ENCODE measurements at places on chromosomes 4 and X.

GRCh38 chr4:140239311-140239710, 85.3 kb upstream of the MAML3 start:
- no peak for DNase-seq

DNA sequence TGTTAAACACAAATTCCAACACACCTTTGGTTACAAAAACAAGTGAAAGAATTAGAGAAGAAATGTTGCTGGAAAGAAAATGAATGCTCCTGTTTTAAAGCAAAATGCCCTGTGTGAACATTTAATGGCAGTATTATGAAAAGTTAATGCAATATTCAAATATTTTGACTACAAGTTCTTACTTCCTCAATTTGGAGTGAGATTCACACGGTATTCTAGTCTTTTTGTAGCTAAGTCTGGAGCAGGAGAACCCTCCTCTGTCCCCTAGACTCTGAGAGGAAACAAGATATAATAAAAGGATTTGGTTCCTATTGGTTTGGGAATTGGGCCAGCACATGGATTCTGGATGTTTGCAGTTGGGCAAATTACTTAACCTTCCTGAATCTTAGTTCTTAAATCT, 12.7 kb downstream of the MAD2L1 start:
- DNase-seq: no peak

GRCh38 chr4:118398226-118399090, 45.7 kb upstream of the PRSS12 start:
- peak; percentile 1 for DNase-seq

GRCh38 chr4:94410678-94411206, 41.0 kb upstream of the PDLIM5 start:
- no peak for DNase-seq

DNA sequence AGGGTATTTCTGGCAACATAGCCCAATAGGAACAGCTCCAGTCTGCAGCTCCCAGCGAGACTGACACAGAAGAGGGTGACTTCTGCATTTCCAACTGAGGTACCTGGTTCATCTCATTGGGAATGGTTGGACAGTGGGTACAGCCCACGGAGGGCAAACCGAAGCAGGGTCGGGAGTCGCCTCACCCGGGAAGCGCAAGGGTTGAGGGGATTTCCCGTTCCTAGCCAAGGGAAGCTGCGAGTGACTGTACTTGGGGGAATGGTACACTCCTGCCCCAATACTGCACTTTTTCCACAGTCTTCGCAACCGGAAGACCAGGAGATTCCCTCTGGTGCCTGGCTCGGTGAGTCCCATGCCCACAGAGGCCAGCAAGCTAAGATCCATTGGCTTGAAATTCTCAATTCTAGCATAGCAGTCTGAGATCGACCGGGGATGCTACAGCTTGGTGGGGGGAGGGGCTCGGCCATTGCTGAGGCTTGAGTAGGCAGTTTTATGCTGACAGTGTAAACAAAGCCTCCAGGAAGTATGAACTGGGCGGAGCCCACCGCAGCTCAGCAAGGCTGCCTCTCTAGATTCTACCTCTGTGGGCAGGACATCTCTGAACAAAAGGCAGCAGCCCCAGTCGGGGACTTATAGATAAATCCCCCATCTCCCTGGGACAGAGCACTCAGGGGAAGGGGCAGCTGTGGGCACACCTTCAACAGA, 14.0 kb upstream of the ADAD1 start:
- DNase-seq: no peak

- no peak for DNase-seq
Observed at GRCh38 chrX:74431797-74432196, 10.5 kb downstream of the SLC16A2 start.

GRCh38 chrX:133905305-133905704, 80.1 kb downstream of the GPC3 start:
- no peak for DNase-seq

GRCh38 chrX:76796311-76796710, 368.8 kb downstream of the MAGEE1 start:
- no peak for DNase-seq

GRCh38 chrX:71632923-71633657, 14.8 kb upstream of the CXCR3 start:
- no peak for DNase-seq

DNA sequence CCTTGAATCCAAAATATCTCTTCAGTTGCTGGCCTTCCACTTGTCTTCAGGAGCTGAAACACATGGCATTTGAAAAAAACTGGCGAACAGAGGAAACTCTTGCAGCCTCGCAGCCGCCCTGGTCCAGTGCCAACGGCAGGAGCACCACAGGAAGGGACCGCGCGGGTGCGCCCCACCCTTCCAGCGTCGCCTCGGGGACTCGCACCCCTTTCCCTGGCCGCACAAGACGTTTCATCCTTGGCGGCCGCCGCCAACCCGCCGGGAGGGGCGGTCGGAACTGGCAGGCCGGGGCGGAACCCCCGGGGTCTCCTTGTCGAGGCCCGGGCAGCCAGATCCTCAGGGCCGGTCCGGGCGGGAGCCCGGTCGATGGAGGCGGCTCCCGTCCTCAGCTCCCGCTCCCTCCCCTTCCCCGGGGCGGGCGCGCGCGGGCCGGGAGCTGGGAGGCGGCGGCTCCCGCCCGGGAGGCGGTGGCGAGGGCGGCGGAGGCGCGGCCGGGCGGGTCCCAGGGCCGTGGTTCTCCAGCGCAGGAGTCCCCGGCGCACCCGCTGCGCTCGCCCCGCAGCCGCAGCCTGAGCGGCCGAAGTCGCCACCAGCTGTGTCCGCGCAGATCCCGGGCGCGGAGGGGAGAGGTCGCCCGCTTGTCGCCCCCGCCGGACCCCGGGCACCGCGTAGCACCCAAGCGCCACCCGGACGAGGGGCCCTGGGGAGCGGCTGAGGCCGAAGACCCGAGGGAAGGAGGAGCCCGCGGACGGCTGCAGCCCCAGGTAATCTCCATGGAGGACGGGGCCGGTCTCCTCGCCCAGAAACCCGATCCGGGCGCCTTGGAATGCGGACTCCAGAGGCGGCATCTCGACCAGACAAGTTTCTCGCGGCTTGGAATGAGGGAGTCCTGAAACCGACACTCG, 886 bp upstream of the NDST3 start:
- no peak for DNase-seq

DNA sequence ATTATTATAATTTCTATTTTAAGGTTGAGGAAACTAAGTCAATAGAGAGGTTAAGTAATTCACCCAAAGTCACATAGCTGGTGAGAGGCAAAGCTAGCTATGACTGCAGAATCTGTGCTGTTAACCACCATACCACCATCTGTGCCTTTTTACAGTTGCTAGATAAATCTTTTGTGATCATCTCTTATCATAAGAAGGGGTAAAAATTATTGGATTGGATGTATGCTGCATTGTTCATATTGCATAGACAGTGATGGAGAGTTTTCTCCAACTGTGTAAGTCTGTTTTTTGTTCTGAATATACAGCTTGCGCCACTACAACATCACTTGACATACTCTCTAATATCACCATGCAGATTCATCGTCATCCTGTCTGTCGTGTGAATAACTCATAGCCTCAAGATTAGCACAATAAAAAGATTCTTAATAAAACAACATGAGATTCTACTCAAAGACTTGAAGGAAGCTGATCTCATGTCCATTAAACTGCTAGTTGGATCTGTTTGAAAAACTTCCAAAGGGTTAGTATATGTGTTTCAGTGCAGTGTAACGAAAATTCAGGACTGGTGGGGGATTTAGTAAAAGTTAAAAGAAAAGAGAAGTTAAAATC, 495.9 kb downstream of the SPRY1 start:
- no peak for DNase-seq

- DNase-seq: no peak
Observed at GRCh38 chrX:124863303-124863702, 456.4 kb upstream of the TEX13C start.

GRCh38 chrX:53704294-53704693, 17.8 kb upstream of the HUWE1 start:
- no peak for DNase-seq

- DNase-seq: no peak
Observed at GRCh38 chr4:663438-664428, 10.3 kb downstream of the ATP5ME start.

GRCh38 chrX:5829469-5829868, 399.2 kb downstream of the NLGN4X start:
- DNase-seq: no peak

GRCh38 chr4:107693132-107693531, 26.9 kb downstream of the PAPSS1 start:
- DNase-seq: peak; percentile 6

GRCh38 chrX:7637066-7637465, 205.9 kb upstream of the VCX start:
- no peak for DNase-seq

- no peak for DNase-seq
Observed at GRCh38 chr4:7089213-7089986, 21.5 kb upstream of the GRPEL1 start.

DNA sequence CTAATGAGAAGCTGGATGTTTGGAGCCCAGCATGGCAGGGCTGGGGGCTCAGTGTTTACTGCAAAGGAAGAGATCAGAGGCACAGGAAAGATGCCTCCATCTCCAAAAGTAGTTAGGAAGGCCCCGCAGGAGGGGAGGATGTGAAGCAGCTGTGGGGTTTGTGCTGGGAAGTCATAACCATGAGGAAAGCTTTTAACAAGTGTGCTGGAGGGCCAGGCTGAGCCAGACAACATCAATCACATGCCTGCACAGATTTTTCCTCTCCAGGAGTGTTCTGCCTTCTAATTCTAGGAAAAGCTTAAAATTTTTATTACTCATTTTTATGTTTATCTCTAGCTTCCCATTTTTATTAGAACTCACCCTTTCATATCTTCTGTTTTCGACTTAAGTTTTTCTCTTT, 65.4 kb downstream of the GPR82 start:
- DNase-seq: no peak
